ENCODE measurements at places on chromosomes 4 and X.
A peak's percentile ranks its signal among the peaks of the same experiment; 100 is the strongest.

- DNase-seq = no peak
Observed at GRCh38 chrX:142214081-142214480, 9.0 kb upstream of the MAGEC2 start.

DNA sequence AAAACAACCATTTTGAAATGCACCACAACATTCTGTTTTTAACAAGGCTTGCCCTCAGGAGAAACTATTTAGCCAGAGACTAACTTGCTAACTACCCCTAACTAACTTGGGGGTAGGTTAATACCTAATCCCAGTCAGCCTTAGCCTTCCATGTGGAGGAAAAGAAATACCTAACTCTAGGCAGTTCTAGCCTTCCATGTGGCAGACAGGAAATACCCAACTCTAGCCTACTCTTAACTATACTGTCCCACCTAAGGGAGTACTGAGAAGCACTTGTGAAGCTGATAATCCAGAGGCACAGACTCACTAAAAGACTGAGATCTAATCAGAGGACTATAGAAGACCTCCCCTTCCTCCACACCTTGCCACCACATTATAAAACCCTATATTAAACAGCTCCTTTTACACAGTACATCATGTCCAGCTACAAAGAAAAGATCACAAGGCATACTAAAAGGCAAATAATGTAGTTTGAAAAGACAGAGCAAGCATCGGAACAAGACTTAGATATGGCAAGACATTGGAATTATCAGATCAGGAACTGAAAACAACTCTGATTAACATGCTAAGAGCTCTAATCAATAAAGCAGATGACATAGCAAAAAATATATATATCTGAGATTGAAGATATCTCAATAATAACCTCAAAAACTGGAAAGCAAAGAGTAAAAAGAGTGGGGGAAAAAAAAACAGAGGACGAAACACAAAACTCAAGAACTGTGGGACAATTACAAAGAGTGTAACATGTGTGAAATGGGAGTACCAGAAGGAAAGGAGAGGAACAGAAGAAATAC lies 52.2 kb downstream of the FRYL start:
- no peak for DNase-seq

DNA sequence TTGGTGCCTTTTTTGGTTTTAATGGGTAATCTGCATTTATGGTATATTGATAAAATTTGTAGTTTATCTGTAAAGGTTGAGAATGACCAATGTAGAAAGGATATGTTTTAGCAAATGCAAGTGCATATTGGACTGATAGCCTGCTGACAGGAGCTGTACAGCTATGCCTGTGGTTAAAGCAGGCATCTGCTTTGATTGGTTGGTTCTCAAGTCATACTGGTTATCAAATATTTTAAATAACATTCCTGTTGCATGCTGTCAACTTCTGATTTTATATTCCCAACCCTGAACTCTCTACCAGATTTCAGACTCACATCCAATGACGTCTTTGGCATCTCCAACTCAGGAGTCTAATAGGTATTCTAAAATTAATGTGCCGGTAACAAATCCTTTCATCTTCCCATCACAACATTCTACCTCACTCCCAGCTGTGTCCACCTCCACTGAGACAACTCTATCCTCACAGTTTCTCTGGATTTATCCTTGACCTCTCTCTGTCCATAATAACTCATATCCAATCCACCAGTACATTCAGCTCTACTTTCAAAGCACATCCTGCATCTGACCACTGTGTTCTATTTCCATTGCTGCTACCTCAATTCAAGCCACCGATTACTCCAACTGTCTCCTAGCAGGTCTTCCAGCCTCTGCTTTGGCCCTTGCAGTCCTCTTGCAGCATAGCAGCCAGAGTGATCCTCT lies 125.7 kb downstream of the CAMK2D start:
- DNase-seq = peak; percentile 23

- DNase-seq = no peak
Observed at GRCh38 chrX:68355629-68355920, 77.7 kb downstream of the OPHN1 start.

DNA sequence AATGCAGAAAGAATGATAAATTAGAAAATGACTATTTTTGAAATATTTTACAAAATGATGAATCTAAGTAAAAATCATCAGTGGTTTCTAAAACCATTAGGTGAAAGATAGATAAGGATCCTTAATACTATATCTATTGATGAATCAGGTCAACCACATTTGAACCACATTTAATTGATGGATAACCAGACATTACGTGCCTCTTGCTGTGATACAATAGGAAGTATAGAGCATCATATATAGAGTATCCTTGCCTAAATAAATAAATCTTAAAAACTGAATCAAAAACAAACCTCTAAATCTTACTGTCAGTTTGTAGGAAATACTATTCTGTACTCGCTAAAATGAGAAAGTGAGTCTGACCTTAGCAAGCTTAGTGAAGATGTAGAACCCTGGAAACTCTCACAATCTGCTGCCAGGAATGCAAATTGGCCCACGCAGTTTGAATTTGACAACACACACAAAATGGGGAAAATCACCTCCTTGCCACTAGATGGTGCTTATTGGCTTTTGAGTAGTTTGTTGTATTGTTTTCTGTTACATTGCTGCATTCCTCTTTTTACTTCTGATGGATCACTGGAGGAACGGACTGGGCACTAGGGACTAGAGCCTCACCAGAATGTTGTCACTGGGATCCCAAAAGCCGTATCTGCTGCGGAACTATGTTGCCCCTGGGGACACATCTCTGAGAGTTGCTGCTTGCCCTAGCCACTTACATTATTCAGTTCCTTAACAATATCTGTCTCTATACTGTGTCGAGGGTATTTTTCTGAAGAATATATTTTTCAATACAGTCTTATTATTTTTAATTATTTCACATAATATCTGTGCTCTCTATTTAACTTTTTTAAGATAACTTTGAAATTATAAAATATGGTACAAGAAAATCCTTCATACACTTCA lies 25.4 kb upstream of the SLAIN2 start:
- peak; percentile 31 for DNase-seq
